Natural killer cell (primary cell): ENCODE measurements at places on chromosomes 13 and 19. TPM values are rescaled to one million over a fixed set of nuclear protein-coding genes. Genes with fewer than 3 reads are reported as not detected.

Gene TMEM147
- total RNA-seq: 37.9 TPM

Gene ZNF71
- 7.4 TPM for total RNA-seq

Gene URAD
- not detected for total RNA-seq

Gene ZNF880
- 31.2 TPM for total RNA-seq

Gene EGLN2
- total RNA-seq: 156 TPM

Gene ZIC5
- not detected for total RNA-seq

Gene MYO16
- total RNA-seq: 0.28 TPM

Gene PLVAP
- not detected for total RNA-seq

Gene POU4F1
- 0.10 TPM for total RNA-seq

Gene DIRAS1
- total RNA-seq: 0.18 TPM

Gene KLK10
- total RNA-seq: not detected
